ENCODE measurements at places on chromosomes 12 and 14.

DNA sequence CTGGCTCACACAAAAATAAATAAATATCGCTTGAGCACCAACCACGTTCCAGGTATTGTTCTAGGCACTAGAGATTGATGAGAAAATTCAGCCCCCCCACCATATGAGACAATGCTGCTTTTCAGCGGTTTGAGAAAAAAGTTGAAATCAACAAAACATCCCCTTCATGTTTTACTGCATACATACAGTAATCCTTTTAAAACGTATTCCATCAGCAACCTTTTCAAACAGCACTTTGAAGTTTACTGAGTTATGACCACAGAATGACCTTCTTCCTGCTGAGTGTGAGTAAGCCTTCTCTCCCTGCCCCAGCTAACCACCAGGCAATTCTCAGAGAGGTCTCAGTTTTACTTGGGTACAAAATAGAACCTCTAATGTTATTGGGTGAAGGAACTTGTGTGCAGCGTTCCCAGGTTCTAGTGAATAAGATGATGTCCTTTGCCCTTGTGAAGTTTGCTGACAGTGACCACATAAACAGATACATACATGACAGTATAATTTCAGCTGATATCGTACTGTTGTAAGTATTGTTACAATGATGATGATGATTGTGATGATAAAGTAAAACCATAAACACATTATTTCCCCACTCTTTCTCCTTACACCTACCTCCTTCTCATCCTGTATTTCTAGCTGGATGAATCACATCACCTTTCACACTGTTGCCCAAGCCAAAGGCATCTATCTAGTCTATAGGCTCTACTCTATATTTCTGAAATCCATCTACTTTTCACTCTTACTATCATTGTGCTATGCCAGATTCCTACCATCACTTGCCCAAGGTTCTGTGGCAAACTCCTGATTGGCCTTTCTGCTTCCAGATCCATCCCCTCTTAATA is 124.4 kb upstream of the KRR1 start:
- no peak for DNase-seq

DNA sequence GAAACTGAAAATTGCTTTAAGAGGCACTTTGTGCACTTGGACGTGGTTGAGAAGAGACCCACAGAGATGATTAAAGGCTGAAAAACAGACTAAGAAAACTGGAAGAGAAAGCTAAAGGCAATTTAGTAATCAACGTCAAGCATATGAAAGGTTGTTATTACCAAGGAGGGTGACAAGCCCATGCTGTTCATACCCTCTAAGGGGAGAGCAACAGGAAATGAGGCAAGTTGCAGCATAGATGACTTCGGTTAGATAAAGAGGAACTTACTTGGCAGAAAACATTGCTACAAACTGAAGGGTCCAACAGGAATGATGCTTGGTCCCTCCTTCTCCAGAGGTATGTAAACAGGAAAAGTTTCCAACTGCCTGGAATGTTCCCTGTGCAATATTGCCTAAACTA is 107.8 kb downstream of the DUSP6 start:
- DNase-seq = no peak

DNA sequence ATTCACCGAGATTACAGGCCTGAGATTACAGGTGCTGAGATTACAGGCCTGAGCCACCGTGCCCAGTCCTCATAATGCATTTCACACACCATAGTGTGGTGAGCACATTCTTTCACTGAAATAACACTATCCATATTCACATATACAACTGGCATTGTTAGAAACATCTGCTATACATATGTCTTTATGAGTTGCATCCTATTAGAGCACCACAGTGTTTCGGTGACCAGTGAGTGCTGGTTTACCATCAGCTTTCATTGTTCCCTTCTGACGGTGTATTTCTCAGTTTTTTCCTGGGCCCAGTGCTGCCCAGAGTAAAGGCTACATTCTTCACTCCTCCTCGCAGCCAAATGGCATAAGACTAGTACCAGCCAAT is 96.2 kb upstream of the FGD4 start:
- no peak for DNase-seq

DNA sequence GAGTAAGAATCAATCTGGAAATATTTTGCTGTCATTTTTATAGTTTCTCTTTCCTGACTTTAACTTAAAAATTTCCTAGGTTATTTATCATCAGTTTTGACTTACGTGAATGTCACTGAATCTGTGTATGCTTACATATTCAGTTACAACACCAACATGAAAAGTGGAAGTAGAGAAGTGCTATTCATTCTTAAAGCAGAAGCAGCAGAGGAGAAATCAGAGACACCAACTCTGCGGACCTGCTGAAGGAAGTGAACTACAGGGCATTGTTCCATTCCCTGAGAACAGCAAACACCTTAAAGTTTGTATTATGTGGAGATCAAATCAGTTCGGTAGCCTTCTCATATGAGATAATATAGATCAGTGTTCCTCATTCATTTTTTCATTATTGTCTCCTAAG is 34.1 kb downstream of the RAD51B start:
- DNase-seq = no peak

- peak; percentile 55 for DNase-seq
Measured at GRCh38 chr12:71135812-71136176, 22.0 kb downstream of the TSPAN8 start.

- DNase-seq = no peak
Measured at GRCh38 chr14:51044961-51045360, 49.9 kb downstream of the TRIM9 start.

DNA sequence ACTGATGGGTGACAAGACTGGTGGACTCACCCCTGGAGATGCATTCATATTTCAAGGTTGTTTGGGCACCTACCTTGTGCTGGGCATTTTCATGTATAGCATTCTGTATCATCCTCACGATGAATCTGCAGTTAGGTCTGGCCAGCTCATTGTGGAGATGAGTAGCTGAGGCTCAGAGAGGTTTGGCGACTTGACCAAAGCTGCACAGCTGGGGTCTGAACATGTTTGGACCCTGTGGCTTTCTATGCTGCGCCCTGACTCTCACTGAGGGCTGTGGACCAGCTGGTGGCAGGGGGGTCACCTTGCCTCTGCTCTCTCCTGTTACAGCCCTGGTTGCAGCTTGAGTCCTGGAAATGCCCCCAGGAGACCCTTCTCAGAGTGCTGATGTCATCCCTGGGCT is 24.9 kb upstream of the CCDC63 start:
- no peak for DNase-seq

- DNase-seq = no peak
Measured at GRCh38 chr14:100393362-100393761, 70.2 kb downstream of the SLC25A47 start.

Measured in DMS153 (cell line).